ENCODE measurements at places on chromosomes 5 and 9.

DNA sequence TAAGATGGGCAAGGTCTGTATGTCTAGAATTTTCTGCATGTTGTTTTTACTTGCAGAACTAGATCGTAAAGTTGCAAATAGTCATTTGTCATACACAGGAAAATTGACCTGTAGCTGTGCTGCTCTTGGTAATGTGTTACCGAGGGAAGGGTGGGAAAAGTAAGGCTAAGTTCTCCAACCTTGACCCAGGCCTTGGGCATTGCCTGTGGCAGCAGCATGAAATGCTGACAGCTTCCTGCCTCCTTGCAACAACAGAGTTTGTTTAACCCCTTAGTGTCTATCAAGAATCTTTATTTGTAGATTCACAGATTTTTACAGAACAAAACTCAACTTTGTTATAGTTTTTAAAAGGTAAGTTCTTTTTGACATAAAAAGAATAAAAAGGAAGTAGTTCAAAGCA is 48.3 kb downstream of the ERCC6L2 start:
- no peak for DNase-seq

DNA sequence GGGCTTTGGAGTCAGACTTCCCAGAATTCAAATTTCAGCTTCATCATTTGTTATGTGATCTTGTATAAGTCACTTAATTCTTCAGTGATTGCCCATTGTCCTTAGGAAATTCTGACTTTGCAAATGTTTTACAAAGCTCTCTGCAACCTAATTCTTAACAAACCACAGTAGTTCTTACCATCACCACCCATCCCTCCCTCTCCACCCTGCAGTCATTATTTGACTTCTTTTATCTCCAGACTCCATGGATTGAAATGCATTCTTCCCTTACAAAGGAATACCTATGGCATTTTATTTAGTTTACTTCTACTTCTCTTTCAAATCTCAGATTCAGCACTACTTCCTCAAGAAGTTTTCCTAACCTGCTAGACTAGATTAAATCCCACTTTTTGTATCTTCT is 23.1 kb downstream of the SHLD3 start:
- DNase-seq = no peak

DNA sequence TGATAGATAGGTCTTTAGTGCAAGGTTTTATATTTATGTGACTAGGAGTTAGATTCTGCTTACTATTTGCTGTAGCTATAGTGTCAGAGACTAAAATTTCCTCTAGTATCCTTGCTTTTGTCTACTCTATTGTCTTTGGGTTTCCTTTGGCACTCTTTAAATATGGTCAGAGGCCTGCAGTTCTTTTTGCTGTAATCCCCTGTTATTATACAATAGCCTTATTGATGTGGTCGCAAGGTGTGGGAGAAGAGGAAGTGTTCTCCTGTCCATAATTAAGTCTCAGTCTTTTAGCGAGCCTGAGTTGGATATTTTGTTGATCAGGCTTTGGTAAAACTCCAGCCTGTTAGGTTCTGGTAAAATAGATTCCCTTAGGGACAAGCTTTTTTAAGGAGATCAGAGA is 34.9 kb downstream of the LURAP1L start:
- no peak for DNase-seq

DNA sequence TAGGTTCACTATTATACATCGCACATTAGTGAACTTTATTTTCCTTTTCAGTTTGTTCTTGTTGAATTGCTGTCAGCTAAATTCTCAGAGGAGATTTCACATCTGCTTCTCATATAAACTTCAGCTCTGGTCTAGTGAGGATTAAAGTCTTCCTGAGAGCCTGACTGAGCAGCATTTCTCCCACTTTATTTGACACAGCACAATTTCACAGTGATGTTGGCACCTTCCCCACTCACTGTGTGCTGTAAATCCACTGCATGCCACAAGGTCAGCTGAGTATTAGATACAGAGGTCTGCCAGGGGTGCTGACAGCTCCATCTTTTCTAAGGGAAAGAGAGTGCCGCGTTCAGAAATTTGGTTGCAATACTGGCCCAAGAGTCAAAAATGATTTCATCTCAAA is 567.4 kb downstream of the PRR16 start:
- DNase-seq = no peak

DNA sequence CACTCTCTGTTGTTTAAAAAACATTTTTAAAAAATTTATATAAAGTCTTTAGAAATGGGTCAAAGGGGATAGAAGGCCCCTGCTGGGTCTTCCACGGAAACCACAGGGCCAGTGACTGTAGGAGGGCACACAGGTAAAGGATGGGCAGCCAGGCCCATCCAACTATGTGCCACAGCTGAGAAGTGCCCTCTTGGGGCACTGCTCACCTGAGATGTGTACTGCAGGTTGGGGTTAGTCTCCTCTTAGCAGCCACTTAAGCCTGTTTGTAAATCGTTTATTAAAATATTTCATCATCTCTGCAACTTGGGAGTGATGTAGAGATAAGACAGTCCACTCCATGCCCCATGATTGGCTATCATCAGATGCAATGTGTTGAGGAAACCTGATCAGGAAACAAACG is 222.4 kb downstream of the DIRAS2 start:
- DNase-seq = no peak

DNA sequence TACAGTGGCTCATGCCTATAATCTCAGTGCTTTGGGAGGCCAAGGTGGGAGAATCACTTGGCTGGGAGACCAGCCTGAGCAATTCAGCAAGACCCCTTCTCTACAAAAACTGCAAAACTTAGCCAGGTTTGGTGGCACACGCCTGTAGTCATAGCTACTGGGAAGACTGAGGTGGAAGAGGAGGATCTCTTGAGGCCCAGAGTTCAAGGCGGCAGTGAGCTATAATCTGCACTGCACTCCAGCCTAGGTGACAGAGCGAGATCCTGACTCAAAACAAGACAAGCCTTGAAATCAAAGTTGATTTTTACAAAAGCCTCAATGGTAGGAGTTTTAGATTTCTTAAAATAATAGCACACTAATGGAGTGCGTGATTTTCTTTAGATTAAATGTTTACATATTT is 14.6 kb downstream of the UBE2D2 start:
- no peak for DNase-seq

GRCh38 chr5:8394965-8395364 is 526.0 kb downstream of the MTRR start:
- no peak for DNase-seq

DNA sequence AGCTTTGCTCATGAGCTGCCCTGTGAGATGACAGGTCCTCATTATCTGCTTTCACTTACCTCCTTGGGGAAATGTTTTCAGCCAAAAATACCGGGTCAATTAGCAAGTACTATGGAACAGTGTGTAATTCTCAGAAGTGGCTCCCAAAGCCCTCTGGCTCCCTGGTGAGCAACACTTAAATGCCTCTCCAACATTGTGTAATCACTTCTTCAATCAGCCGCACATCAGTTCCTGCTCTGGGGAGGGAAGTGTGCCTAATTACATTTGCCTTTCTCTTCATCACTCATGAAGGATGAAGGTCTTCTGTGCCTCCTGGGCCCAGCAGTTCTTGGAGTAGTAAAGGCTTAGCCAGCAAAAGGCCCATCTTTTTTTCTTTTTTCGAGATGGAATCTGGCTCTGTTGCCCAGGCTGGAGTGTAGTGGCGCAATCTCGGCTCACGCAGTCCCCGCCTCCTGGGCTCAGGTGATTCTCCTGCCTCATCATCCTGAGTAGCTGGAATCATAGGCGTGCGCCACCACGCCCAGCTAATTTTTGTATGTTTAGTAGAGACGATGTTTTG is 23.1 kb downstream of the NIM1K start:
- DNase-seq = no peak

- DNase-seq = no peak
Measured at GRCh38 chr5:180171568-180172094, 37.4 kb downstream of the RASGEF1C start.

DNA sequence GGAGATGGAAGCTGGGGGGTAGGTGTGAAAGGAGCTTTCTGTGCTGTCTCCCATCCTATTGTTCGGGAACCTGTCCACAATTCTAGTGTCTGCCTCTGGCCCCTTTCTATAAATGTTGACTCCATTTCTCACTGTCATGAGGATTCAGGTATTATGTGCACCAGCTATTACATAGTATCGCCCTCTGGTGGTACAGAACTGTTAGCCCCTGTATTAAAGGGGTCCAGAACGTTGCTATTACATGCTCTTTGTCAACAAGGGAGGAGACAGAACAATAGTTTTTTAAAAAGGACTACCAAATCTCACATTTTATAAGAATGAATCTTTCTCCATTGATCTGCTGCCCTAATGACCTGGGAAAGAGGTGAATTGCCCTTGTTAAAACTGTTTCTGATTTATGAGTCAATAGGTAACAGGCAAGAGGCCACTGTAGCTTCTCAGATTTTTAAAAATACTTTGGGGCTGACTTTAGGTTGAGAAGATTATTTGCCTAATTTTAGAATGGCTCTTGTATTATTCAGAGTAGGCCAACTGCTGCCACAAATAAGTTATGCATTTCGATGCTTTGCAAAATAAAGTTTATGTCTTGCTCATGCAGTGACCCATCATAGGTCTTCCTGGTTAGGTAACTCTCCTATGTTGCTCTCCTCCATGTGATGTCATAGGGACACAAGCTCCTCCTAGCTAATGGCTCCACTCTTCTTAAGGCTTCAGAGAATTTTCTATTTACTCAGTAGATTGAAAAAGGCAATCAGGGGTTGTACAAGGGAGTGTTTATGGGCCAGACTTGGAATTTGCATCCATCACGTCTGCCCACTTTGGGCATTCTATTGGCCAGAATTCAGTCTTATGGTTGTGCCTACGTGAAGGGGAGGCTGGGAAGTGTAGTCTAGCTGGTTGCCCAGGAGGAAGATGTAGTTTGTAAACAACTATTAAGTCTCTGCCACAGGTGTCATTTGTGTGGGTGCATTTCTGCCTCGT is 20.8 kb downstream of the DCANP1 start:
- no peak for DNase-seq

- DNase-seq = no peak
Measured at GRCh38 chr9:89178830-89179539, 367 bp upstream of the SHC3 start.

GRCh38 chr5:149452007-149452664 is 73.0 kb upstream of the IL17B start:
- DNase-seq = no peak

- no peak for DNase-seq
Measured at GRCh38 chr5:102603670-102604069, 104.9 kb upstream of the SLCO6A1 start.

GRCh38 chr5:15995341-15996052 is 184.1 kb downstream of the MARCHF11 start:
- DNase-seq = no peak

DNA sequence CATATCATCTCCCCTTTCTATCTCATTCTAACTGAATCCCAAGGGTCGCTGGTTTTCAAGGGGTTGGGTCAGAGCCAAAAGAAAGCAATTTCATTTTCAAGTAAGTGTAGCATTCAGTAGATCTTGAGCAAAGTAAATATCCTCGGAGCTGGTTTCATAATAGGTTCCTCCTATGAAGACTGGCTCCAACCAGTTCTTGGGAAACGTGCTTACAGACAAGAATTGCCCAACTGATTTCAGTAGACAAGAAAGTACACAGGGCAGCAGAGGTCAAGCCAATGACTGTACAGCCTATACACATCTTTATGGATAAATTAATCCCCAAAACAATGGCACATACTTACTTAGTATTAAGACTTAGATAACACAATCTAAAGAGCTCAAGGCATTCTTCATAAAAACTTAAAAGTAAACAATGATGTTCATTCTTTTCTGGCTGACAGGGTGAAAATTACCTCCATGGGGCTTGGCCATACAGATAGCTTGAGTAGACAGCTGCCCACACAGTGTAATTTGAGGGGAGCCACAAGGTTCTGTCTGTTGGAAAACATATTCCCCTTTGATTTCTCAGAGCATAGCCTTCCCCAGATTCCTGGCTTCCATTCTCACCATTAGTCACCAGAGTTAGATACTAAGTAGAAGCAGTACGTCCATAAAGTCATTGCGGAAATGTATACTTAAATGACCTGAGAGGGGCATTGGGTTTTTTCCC is 163.9 kb downstream of the ARRDC3 start:
- no peak for DNase-seq

DNA sequence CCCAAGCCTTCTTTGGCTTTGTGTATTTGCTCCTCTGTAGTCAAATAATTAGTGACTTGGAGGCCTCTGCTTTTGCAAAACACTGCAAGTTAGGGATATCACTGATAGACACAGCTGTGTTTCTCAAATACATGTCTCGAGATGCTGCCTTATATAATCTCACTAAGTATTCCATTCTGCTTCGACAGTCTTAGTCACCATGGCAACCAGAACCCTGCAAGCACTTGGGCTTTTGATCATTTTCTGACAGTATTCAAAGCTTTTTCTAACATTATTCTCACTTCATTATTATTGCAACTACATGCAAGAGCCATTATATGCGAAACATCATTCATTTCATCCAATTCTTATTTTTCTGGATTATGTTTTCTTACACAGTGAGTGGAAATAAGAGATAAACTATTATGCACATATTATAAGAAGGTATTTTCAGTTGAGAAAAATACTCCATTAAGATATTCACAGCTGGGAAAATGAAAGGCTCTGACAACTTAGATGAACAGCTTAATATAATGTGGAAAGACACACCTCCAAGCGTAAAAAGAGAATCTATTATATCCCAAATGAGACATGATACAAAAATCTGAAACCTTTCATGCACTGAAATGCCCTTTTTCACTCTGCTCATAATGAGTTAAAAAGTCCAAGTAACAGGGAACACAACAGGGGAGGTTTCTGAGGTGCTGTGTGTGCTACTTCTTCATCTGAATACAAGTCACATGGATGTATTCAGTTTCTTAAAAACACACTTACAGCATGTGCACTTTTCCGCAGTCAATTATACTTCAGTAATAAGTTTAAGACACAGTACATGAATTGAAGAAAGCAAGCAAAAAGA is 93.9 kb downstream of the SCAI start:
- DNase-seq = no peak

- no peak for DNase-seq
Measured at GRCh38 chr9:114336699-114337395, 7.2 kb downstream of the ORM2 start.

GRCh38 chr9:79945016-79945415 is 373.3 kb downstream of the TLE4 start:
- DNase-seq = no peak

DNA sequence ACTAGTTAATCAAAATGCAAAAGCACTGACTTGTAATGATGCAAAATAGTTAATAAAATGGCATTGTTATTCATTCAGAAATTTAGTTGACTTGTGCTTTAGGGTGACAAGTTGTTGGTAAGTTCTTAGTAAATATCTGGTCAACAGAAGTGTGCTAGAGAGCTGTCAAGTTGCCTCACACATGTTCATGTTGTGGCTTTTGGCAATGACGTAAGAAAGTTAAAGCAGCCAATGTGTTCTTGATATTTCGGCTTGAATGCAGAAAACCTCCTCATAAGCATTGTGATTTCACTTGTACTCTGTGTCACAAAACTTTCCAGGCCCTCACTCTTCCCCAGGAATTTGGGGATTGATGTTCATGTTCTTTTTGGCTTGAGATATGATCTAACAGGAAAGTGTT is 626.7 kb downstream of the PRR16 start:
- no peak for DNase-seq

DNA sequence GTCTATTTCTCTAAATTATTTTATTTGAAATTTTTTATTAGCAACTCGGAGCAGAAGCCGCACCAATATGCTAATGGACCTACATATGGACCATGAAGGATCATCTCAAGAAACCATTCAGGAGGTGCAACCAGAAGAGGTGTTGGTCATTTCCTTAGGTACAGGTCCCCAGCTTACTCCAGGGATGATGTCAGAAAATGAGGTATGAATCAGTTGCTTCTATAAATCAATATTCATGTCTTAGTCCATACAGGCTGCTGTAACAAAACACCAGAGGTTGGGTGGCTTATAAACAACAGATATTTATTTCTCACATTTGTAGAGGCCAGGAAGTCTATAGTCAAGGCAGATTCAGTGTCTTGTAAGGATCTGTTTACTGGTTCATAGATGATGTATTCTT is 50.8 kb downstream of the GAPVD1 start:
- DNase-seq = no peak

Data from CD4-positive, alpha-beta T cell treated with Interleukin-1 beta for 1 hour (primary cell).